ELF-1 (cell line): ENCODE measurements at places on chromosomes 13 and 19.
A peak's percentile ranks its signal among the peaks of the same experiment; 100 is the strongest.

DNA sequence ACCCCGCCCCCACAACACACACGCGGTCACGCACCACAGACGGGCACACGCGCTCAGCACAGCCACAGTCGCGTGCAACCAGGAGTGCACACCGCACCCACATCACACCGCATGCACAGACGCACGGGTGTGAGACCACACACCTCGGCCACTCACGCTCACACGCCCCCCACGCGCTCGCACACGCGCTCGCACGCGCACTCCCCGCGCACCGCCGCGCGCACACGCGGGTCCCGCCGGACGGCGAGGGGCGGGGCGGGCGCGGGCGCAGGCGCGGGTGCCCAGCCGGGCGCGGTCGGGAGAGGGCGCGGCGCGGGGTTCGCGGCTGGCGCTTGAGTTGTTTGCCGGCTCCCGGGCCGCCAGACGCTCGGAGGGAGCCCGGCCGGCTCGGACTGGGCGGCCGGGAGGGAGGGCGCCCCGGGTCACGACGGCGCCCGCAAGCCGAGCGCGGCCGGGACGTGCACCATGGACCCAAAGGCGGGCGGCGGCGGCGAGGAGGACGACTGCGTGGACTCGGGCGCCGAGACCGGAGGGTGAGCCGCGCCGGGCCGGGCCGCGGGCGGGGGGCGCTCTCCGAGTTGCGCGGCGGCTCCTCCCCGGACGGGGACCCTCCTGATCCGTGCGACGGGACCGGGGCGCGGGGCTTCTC lies at the start of gene FAM124A:
FAM124A (plus strand) TSS at position 362 of the 649 bp plus-strand sequence; CDS start at position 466, 104 bp downstream.
- no peak for DNase-seq

- peak; percentile 68 for DNase-seq
These were observed 799 bp downstream of the NR1H2 start for GRCh38 chr19:50377051-50377461.

- peak; percentile 72 for DNase-seq
These were observed 1.7 kb upstream of the PDE4A start for GRCh38 chr19:10418485-10419199.

DNA sequence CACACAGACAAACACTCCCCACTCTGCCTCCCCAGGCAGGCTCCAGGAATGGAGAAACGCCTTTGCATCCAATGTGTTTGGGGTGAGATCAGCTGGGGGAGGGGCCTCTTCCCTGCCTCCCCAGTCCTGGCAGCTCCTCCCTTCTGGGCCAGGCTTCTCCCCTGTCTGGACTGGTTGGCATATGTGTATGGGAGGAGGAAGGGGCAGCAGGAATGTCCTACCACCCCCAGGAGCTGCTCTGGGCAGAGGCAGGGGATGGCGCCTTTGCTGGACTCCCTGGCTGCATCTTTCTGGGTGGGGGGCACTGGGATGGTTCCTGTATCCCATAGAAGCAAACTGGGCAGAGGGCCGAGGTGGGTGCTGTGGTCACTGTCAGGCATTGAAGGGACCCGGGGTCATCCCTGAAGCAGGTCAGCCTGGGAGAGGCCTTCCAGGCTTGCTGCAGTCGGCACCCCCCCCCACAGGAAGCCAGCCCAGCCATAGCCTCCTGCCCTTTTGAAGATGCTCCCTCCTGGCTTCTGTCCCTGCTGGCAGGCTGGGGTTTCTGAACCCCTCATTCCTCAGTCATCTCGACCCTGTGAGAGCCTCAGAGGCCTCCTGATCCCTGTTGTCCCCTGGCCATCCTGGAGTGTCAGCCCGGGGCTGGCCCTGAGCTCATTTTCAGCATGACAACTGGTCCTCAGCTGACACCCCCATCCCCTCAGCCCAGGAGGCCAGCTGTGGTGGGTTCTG lies 21.2 kb upstream of the SLC7A10 start:
- no peak for DNase-seq

- no peak for DNase-seq
These were observed 66.7 kb upstream of the ARHGEF7 start for GRCh38 chr13:111048387-111048786.

DNA sequence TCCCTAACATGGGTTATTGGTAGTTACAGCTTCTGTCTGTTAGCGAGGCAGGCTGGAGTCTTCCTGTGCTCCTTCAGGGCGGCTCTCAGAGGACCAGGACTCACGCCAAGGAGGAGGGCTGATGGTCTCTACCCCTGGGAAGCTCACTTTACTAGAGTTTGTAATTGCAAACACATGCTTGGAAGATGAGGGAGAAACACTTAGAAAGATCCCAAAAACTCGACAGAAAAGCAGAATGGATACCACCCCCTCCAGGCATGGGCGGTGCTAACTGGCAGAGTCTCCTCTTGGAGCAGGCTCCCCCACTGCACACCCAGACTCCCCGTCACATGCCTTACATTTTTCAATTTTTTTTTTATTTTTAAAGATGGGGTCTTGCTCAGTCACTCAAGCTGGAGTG lies 62.0 kb downstream of the PARP4 start:
- no peak for DNase-seq

DNA sequence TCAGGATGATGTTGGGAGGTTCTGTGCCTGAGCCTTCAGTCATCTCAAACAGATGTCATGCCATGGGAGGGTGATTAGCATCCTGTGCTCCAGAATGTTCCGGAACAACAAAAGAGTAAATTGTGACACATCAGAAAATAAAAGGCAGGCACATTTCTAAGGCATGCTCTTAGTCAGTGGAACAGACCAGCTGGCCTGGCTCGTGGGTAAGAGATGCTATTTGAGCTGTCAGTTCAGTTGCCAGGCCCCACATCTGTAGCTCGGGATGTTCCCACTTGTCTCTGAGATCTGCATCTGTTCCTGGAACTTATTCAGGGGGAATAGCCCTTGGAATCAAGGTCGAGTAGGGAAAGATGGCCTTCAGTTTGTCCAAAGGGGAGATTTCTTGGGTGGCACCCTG lies 26.0 kb downstream of the OLFM4 start:
- no peak for DNase-seq

DNA sequence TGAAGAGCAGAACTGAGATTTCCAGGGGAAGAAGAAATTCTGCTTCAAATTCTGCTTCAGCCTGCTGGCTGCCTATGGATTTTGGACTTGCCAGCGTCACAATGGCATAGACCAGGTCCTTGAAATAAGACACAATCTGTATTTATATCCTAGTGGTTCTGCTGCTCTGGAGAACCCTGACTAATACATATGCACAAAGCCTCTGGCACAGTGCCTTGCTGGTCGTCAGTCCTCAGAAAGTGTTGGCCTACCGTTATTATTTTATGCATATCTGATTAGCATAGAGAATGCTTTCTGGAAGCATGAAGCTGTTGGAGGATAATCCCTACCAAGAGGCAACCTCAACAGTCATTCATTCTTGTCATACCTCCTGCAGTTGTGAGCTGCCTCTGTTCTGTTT lies 213.7 kb downstream of the B3GLCT start:
- DNase-seq, result no peak

- no peak for DNase-seq
These were observed 37.2 kb downstream of the TMTC4 start for GRCh38 chr13:100637380-100637779.

- peak; percentile 4 for DNase-seq
These were observed 913.1 kb downstream of the OLFM4 start for GRCh38 chr13:53941588-53942190.

DNA sequence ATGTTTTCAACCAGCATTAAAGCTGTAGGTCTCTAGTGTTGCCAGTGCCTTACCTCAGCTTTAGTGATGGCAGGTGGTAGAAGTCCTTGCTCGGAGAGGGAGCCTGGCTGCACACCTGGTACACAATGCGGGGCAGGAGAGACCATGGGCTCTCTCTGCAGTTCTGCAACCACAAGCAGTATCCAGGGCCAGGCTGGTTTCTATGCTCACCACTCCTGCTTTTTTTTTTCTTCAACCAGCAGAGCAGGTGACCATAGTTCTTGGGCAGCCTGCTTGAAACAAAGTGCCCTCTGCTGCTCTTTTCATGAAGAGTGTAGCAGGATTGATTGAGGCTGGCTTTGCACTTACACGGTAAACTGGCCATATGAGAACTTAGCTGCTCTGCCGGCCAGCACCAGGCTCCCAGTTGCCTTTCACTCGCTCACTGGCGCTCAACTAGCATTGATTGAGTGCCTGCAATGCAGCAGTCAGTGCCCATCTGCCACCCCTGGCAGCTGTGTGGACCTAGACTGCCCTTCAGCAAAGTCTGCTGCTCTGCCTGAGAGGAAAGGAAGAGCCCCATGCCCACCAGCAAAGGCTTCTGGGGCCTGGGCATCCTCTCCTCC lies 4.4 kb upstream of the CHAMP1 start:
- no peak for DNase-seq

- DNase-seq, result no peak
These were observed 151.5 kb downstream of the SOX1 start for GRCh38 chr13:112218416-112218815.

- no peak for DNase-seq
These were observed 4.8 kb downstream of the CD209 start for GRCh38 chr19:7742575-7742974.

DNA sequence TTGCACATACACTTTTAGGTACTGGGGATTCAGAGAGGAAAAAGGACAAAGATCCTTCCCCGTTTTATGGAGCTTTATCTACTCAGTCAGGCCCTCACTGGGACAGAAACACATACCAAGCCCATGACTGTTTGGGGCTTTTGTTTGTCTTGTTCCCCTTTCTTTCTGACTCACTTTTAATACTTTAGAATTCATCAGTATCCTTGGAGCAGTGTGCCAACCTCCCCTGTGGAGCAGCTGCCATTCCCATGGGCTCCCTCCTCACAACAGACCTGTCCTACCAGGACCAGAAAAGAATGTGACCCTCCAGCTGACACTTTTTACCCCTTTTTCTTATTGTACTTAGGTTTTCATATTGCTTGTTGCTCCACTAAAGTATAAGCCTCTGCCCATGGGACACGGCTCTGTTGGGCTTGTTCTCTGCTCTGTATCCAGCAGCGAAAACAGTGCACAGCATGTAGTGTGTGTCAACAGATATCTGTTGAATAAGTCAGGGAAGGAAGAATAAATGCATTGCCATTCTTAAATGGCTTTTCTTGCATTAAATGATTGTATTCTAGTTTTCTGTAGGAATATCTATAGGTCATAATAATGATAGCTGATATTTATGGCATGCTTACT lies 431.1 kb downstream of the EFNB2 start:
- peak; percentile 51 for DNase-seq

- peak; percentile 68 for DNase-seq
These were observed 2.5 kb downstream of the BSG start for GRCh38 chr19:574658-575526.

- no peak for DNase-seq
These were observed 5.6 kb upstream of the SIGLEC9 start for GRCh38 chr19:51119101-51119500.

- DNase-seq, result peak; percentile 66
These were observed 1.0 kb downstream of the HMGB1 start for GRCh38 chr13:30464496-30465342.

- no peak for DNase-seq
These were observed 39.2 kb downstream of the STK24 start for GRCh38 chr13:98537740-98538139.

GRCh38 chr19:38204728-38205127 lies 19.3 kb downstream of the DPF1 start:
- DNase-seq, result no peak

DNA sequence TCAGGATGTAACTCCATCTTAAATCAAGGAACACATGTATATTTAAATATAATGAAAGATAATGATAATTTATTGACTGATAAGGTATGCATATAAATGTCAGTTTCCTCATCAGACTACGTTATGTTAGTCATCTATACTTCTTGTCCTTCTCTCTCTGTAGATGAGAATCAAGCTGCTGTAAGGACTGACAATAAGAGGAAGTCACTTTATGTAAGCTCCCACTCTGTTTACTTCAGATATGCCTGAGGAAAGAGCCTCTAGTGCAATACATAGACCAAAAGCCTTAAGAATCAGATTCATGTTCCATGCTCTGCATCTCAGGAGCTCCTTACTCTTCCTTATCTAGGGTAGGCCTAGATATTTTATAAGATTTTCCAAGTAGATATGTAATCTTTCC lies 9.6 kb upstream of the SLITRK6 start:
- DNase-seq, result no peak

DNA sequence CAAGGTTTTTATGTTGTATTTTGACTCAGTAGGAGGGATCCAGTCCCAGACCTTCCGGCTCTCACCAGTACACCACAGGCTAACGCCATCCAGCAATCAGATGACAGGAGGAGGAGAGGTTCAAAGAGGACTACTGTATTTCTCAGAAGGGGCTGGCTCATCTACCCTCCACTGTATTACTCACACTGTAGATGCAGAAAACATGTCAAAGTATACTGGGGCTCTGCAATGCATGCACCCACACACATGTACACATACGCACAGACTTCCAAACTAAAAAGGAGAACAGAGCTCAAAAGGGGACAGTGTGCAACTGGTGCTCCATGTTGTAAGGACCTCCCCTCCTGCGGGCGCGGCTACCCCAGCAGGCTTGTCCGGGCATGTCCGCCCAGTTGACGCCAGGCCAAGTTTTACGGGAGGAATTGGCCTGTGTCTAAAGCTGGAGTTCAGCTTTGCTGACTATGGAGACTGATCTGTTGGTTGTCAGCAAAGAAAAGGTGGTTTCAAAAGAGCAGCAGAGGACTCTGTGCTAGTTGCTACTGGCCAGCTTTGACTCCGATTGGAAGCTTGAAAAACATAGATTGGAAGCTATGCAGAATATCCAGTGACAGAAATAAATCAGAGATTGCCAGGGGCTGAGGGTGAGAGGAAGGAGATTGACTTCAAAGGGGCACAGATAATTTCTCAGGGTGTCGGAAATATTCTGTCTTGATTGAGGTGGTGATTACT lies 314.2 kb downstream of the DLEU7 start:
- peak; percentile 49 for DNase-seq

- no peak for DNase-seq
These were observed 928.7 kb downstream of the PCDH9 start for GRCh38 chr13:66301482-66301881.

GRCh38 chr13:70170689-70171088 lies 62.4 kb upstream of the KLHL1 start:
- DNase-seq, result no peak

- no peak for DNase-seq
These were observed 344.1 kb downstream of the UQCRFS1 start for GRCh38 chr19:28868836-28869235.

- no peak for DNase-seq
These were observed 19.9 kb downstream of the NOSIP start for GRCh38 chr19:49560358-49560900.

DNA sequence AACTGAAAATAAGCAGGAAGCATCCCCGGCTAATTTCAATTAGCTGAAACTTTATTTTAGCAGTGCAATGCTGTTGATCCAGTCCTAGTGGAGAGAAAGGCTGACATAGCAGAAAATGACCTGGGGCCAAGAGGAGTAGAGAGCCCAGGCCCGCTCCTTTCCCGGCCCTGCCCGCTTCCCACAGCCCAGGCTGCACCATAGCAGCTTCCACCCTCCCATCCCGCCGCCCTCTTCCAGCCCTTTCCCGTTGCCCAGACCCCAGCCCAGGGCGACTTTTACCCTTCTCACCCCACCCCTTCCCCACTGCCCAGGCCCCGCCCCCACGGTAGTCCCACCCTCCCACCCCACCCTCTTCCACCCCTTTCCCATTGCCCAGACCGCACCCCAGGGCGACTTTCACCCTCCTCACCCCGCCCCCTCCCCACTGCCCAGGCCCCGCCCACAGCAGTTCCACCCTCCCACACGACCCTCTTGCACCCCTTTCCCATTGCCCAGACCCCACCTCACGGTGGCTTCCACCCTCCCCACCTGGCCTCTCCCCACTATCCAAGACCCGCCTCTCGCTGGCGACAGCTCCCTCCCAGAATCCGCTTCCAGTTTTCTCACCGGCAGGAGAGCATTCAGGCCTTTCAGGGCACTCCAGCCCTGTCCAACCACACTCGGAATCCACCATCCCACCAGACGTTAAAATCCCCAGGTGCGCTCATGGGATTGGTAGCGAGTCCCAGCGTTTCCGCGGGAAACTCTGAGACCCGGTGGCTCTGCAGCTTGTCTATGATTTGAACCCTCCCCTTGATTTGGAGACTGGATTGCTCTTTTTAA lies 8.3 kb downstream of the ZNF160 start:
- peak; percentile 78 for DNase-seq
